ENCODE measurements at places on chromosomes 2 and 18.

DNA sequence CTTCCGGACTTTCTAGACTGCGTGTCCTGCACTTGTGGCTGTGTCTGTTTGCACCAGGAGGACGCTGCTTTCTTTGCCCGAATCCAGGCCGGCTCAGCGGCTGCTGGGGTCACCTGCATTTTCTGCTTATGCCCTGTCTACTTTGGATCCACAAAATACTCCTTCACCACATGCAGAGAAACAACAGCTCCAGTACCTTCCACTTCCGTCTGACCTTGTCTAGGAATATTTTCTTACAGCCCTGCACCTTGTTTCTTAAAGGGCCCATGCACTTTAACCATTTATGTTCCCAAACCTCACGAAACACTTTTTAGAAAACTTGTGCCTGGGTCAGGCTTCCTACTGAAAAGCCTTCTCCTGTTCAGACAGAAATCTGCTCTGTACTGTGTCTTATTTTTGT is 129.4 kb upstream of the NCK2 start:
- no peak for DNase-seq

DNA sequence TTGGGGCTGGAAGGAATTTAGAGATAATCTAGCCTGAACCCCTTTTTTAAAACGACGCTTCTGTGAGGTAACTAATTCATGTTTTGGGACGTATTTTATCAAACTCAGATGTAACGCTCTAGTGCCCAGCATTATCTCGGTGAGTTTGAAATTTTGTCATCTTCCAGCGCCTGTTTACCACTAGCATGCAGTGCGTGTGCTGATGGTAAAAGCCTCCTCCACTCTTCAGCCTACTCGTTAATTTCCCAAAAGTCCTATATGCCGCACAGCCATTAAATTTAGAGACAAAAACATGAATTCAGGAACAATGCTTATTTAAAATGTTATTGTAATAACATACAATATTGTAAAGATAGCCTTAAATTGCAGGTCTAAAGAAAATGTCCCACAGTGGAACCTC is 2.8 kb downstream of the ZCCHC2 start:
- DNase-seq = no peak

- no peak for DNase-seq
Measured at GRCh38 chr2:73642338-73643018, at the start of gene NAT8. TSS of gene NAT8 (minus strand) at chr2:73642422. CDS start at chr2:73641628, 794 bp downstream.

DNA sequence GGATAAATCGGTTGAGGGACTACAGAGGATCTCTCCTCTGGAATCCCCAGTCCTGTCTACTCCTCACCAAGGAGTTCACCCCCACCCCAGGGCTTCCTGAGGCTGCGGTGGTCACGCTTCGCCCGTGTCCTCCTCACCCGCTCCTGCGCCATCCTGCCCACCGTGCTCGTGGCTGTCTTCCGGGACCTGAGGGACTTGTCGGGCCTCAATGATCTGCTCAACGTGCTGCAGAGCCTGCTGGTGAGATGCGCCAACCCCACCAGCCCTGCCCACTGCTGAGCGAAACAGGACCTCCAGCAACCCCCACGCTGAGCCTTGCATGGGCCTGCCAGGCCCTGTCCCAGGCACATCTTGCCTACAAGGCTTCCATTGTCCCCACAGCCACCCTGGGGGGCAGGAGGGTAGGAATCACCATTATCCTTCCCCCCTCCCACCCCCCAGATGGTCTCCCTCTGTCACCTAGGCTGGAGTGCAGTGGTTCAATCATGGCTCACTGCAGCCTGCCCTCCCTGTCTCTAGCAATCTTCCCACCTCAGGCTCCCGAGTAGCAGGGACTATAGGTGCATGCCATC is 6.7 kb upstream of the CTDSP1 start:
- DNase-seq = no peak

DNA sequence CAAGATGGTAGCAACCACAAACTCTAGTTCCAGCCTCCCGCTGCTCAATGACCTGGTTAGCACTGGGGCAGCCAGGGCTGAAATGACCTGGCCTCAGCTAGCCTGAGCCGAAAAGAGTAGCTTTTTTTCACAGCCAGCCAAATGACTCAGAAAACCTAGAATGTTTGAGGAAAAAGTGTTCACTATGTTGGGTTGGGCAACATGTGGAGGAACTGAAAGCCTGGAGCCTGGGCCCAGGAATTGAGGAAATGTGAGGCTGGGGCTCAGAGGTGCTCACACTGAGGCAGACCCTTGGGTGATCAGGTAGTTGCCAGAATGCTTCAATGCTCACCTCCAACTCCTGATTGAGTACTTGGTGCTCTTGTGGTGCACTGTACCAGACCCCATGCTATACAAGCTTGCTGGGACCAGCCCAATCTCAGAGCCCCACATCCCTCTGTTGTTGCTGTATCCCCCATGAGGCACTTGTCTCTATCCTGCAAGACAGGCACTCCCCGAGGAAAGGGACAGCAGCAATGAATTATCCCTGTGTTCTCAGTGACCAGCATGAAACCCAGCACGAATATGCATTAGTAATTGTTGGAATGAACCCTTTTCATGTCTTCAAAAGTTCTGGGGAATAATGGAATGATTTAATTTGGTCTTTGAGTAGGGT is 116.2 kb downstream of the USP34 start:
- no peak for DNase-seq

DNA sequence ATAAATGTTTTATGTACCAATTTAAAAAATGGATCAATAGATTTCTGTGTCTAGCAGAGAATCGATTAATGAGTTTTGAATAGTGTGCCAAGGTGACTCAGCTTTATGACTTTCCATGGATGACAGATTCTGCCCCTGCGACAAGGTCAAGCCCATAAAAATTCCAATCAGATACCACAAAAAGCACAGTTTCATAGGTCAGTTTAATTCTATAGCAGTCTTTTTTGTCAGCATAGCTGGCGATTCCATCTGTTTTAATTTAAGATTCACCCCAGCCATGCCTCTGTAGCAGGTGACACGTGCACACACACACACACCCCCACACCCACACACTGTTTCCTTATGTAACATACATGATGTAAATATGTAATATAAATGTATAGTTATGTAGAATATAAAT is 28.9 kb downstream of the RAB31 start:
- DNase-seq = no peak

DNA sequence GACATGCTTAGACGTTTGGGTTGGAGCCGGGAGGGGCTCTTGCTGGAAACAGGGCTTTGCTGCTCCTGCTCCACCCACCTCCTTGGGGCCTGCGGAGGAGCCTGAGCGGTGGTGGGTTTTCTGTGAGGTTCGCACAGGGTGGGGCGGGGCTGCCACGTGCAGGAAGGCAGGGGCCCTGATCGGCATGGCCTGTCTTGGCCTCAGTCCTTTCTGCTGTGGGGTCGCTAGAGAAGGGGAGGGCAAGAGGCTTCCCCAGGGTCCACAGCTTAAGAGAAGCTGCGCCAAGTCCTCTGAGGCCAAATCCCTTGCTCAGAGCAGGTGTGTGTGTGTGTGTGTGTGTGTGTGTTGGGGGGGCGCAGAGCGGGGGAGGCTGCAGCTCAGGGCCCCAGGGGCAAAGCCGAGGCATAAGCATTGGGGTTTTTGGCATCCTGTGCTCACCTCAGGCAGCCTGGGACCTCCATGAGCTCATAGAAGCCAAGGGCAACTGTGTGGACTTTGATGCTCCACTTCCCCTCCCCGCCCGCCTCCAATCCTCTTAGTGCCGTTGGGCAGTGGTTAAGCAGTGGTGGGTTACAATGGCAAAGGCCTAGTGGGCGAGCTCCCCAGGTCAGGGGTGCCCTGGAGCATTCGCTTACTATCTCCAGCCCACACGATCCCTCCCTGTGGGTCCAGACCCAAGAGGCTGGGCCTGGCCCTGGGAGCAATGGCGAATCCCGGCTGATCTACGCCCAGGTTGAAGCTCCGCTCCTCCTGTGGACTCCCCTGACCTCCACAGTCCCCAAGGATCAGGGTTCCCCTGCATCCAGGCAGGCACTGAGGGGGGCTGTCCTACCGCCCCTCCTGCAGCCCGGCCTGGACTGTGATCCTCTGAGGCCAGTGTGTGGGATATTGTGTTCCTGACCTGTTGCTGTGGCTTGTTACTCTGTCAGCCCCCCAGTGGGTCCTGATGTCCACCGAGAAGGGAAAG is 28.9 kb downstream of the TOGARAM2 start:
- DNase-seq = no peak

GRCh38 chr2:216596236-216596979 is 36.8 kb upstream of the IGFBP2 start:
- no peak for DNase-seq

DNA sequence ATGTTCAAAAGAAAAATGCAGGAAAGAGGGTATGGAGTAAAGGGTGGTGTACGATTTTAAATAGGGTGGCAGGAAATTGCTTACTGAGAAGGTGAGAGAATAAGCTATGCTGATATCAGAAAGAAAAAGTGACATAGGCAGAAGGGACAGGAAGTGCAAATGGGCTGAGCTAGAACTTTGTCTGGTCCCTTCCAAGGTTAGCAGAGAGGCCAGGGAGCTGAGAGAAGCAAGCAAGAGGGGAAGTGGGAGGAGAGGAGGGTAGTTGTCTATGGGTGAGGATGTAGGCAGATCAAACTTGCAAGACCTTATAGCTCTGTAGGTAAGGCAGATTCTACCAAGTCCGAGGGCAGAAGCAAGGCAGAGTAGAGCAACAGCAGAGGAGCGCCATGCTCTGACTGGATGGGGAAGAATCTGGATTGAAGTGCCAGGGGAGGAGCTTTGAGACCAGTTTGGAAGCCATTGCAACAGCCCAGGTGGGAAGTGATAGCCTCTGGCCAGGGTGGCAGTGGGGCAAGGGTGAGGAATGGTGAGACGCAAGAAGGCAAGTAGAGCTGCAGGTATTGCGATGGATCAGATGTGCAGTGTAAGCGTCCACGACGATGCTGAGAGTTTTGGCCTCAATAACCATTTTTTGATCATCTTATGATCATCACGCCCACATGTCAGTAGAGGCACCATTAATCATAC is 134.4 kb upstream of the APCDD1 start:
- DNase-seq = no peak

DNA sequence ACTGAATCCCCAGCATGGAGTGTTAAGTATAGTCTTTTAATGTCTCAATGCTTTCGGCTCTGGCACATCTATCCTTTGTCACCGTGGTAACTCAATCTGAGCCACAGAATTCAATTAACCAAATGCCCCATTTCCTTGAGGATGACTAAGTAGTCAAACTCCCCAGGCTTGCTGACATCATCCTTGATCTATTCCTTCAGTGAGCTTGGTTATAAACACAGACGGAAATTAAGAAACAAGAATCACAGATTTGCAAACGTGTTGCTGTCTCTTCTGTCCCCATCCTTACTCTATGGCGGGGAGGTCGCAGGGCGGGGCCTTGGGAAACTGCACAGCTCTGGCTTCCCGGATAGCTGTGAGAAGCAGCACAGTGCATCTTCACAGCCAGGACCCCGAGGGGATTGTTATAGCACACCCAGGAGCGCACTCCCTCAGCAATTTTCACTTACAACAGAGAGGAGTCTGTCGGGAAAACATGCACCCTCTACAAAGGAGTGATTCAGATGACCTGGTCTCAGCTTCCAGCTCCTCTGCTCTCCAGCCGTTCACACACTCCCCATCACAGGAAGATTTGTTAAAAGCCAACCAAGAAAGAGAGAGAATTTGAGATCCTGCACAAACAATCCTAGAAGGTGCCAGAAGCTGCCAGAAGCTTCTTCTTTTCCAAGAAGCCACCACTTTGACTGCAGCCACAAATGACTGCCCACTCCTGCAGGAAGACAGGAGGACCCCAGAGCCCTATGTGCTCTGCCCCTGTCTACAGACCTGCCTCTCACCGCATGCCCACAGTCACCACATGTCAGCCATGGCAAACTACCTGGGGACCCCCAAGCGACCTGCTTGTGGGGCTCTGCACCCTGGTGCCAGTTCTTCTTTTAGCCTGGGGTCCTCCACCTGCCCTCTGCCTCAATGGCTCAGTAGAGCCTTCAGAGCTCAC is 44.9 kb upstream of the YWHAQ start:
- DNase-seq = peak; percentile 94

GRCh38 chr2:218236829-218237228 is 19.8 kb downstream of the ARPC2 start:
- no peak for DNase-seq

GRCh38 chr2:150432312-150432625 is 55.2 kb downstream of the RND3 start:
- no peak for DNase-seq

DNA sequence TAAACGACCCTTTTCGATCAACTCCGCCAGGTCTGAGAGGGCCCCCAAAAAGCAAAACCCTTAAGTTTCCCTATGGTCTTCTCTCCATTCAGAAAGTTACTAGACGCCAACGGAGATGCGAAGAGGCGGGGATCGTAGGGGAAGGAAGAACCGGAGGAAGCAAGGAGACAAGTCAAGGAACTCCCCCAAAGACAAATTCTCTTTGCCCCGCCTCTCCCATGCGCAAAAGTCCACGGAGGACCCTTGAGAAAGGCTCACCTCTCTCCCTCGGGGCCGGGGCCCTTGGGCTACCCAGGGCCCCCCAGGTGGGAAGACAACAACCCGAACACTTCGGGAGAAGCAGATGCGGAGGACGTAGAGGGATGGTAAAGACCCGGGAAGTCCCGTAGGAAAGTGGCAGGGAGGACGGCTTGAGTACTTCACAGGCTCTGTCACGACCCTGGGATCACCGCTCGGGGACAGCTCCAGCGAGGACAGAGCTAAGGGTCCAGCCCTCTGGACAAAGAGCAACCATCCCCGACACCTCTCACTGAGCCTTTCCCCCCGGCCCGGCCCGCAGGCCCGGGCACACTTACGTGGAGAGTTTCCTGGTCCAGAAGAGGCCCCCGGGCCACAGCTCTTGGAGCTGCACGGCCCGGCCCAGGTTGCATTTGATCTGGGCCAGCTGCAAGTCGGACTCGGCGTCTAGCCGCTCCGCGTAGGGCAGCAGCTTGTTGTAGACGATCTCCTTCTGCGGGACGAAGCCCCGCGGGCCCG is 647 bp downstream of the PSME4 start:
- DNase-seq = peak; percentile 37

GRCh38 chr2:65081232-65081685 is 25.0 kb downstream of the CEP68 start:
- no peak for DNase-seq

GRCh38 chr18:73419531-73419930 is 551.7 kb upstream of the NETO1 start:
- no peak for DNase-seq

- DNase-seq = no peak
Measured at GRCh38 chr2:40550085-40550484, 98.2 kb upstream of the SLC8A1 start.

All from bronchial epithelial cell (primary cell).